ENCODE measurements at places on chromosomes 6 and 20.

DNA sequence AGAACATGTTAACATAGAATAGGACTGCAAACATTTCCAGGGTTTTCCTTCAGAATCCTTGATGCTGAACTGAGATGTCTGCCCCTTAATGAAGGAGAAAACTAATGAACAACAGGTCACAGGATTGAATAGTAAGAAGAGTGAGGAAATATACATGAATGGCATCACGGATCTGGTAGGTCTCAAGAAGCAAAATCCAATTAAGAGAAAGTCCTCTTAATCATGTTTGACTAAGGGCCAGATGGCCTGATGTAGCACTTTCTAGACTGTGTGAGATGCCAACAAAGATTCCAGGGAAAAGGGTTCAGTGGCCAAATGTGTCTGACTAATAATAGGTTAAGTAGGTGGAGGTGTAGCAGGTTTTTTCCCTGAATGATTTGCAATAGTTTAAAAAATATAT lies 13.7 kb upstream of the SHPRH start:
- no peak for DNase-seq

GRCh38 chr6:69064226-69064625 lies 429.1 kb downstream of the ADGRB3 start:
- no peak for DNase-seq

DNA sequence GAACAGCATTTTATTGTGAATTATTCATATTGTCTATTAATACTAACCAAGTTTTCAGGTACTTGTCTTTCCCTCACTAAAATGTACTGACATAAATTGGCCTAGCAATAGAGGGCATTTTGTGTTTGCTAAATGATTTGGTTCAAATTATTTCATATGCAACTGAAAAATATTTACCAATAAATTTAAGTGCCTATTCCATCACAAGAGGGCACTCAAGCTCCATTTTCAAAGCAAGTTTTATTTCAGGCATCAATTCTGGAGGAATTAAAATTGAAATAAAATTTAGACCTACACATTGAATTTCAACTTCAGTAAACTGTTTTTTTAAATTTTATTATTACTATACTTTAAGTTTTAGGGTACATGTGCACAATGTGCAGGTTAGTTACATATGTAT lies 114.3 kb upstream of the SYNCRIP start:
- no peak for DNase-seq

DNA sequence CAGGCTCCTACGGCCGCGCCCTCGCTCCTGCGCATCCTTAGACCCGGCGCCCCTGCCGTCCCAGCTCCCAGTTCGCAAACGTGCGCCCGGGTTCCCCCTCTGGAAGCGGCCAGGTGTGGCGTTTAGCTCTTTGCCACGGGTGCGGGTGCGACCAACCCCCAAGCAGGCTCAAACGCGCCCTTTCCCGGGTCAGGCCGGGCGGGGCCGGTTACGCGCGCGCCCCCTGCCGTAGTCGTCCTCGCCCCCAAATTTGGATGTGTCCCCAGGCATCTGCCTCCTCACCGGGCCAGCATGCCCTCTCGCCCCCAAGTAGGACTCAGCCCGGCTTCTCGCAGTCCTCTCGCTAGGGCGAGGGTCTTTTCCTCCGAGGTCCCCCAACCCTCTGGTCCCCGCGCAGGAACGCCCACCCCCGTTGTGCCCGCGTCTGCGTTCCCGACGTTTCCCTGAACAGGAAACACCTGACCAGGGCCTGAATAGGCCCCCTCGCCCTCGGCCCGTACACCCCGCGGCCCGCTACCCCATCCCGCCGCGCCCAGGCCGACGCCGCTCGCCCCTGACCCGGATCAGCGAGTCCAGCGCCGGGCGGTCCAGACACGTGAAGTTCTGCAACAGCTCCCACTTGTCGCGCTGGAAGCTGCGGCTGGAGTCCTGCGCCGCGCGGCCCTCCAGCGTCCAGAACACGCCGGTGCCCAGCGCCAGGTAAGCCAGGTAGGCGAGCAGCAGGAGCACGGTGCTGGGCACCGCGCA lies 520 bp downstream of the KCNK17 start:
- DNase-seq: no peak

- DNase-seq: no peak
Measured at GRCh38 chr20:59823491-59824259, 109.8 kb downstream of the SYCP2 start.

DNA sequence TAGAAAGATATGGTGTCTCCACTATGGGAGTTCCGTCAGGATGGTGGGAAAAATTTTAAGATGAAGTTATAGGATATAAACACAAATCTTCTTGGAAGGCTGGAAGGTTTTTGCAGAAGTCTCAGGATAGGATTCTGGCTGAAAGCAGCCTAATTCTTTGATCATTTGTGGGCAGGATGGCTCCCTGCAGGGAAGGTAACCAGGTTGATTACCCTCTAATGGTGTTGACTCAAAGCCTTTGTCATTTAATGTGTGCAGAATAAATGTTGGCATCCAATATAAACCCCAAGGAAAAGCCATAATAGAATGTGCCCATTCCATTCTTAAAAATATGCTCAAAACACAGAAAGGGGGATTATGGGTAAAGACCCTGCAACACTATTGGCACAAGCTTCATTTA lies 204.3 kb downstream of the EPM2A start:
- DNase-seq: no peak

DNA sequence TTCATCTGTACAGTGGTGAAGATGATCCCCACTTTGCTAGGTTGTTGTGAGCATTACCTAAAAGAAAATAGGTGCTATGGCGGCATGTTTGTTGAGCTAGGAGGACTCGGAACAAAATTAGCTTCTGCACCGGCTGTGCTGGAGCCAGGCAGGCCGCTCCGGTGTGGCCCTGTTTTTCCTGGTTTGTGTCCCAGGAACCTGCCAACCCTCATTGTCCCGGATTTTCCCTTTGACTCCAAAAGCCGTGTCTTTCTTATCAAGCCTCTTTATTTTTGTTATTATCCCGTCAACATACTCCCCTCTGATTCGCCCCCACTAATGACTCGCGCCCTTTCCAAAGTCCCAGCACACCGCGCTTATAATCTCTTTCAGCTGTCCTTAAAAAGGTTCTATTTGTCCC lies 117.0 kb downstream of the MYLK4 start:
- no peak for DNase-seq

DNA sequence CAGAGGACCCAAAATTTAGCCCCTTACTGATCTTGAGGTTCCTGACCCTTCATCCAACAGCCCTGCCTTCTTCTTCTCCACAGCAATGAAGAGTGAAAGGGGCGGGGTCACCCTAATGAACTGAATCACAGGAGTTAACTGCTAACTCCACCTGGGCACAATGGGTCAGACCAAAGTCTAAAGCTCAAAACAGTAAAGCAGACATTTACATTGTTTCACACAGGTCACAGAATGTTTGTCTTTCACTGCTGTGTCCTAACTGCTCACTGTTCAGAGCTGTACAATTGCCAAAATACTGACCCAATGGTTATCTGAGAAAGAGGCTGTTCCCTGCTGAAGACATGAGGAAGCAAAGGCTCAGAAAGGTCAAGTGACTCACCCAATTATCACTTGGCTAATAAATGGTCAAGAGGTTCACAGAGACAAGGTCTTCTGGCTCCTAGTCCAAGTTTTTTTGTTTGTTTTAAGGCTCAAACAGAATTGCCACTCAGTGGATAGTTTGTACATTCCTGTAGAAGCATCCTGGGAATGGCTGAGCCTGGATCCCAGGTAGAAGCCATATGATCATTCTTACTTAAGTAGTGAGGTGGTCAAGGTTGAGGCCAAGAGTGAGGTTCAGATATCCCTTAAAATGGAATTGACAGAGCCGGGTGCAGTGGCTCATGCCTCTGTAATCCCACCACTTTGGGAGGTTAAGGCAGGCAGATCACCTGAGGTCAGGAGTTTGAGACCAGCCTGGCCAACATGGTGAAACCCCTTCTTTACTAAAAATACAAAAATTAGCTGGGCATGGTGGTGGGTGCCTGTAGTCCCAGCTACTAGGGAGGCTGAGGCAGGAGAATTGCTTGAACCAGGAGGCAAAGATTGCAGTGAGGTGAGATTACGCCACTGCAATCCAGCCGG lies 35.1 kb upstream of the FAM83C start:
- DNase-seq: no peak

DNA sequence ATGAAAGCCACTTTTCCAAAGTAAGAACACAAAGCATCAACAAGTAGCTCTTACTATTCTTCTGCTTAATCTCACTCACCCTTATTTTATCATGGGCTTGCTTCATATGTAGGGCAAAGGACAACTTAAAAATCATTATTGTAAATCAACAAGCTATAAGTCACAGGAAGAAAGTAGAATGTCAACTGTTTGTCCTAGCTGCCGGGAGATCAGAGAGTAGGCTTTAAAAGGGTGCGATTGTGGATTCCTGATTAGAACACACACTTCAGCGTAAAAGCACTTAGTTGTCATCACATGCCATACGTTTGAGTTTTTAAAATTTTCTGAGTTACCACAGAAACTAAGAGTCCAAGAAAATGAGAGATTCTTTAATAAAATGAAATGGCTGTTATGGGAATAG lies 44.4 kb upstream of the NHSL1 start:
- no peak for DNase-seq

DNA sequence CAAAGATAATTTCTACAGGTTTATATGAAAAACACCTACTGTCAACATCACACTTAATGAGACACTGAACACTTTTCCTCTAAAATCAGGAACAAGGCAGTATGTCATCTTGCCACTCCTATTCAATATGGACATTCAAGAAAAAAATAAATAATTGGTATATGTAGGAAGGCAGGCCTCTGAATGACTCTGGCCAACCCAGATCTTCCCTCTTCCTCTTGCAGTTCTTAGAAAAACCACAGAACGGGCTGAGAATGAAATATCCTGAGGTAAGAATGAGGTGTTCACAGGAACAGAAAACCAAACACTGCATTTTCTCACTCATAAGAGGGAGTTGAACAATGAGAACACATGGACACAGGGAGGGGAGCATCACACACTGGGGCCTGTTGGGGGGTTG lies 1207.2 kb upstream of the CITED2 start:
- DNase-seq: no peak

DNA sequence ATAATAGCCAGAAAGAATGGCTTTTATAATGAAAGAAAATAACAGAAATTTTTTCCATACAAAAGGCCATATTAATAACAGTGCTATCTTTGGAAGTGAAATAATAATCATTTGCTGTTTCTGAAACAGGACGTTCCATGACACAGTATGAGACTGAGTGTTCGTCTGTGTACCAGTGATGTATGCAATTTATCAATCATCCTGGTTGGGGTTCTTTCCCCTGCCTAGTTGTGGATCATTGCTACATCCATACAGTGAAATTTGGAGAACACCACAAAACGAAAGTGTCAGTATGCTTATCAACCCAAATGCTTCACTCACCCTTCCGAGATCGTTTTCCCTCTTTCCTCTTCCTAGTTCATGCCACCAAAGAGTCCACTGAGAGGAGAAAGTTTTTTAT lies 151.4 kb upstream of the PRDM1 start:
- no peak for DNase-seq

GRCh38 chr6:126811321-126811720 lies 307.1 kb upstream of the RSPO3 start:
- no peak for DNase-seq

DNA sequence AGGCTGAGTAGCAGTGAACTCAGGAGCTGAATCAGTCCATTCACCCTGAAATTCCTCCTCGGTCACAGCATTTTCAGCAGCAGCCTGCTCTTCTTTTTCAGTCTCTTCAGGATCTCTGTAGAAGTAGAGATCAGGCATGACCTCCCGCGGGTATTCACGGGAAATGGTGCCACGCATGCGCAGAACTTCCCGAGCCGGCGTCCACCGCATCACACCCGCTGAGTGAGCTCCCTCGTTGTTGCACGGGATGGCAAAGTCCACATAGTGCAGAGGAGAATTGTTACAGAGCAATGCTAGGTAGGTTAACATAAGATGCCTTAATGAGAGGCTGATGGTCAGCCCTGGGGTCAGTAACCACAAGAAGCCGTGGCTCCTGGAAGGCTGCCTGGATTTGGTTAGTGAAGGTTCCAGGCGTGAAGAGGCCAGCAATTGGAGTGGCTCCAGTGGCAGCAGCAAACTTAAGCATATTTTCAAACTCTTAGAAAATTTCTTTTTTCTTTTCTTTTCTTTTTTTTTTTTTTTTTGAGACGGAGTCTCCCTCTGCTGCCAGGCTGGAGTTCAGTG lies 113.5 kb upstream of the HDAC2 start:
- DNase-seq: no peak

DNA sequence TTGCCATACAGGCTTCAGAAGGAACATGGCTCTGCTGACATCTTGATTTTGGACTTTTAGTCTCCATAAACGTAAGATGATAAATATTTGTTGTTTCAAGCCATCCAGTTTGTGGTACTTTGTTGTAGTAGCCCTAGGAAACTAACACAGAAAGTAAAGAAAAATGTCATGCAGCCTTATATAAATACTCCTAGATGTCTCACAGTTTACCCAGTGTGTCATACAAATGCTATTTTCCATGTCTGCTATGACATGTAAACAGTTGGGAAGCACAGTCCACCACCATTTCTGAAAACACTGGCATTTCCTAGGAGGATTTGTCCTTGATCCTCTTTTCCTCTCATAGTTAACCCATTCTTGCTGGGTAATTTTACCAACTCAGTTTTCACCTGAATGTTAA lies 30.6 kb upstream of the ME1 start:
- no peak for DNase-seq

- DNase-seq: no peak
Measured at GRCh38 chr6:2900821-2901644, 2.1 kb downstream of the SERPINB9 start.
